ENCODE measurements at places on chromosomes 2 and 18.

- H3K27me3 ChIP-seq = peaks cover 36% of the 10 kb centered on the region
- no peaks in the 10 kb centered on the region for H3K4me1 ChIP-seq
- H3K27ac ChIP-seq = no peak overlapping the region
- no peak for DNase-seq
- H3K36me3 ChIP-seq = no peaks in the 10 kb centered on the region
- H3K4me3 ChIP-seq = no peak overlapping the region
Measured at GRCh38 chr2:113091231-113091896, 23.6 kb downstream of the IL1F10 start.

- no peak overlapping the region for H3K27ac ChIP-seq
- H3K36me3 ChIP-seq = no peaks in the 10 kb centered on the region
- peaks cover 88% of the 10 kb centered on the region for H3K27me3 ChIP-seq
- peak overlapping the region; percentile 71 for H3K4me3 ChIP-seq
Measured at GRCh38 chr2:109129356-109129920, 433 bp downstream of the SH3RF3 start.

DNA sequence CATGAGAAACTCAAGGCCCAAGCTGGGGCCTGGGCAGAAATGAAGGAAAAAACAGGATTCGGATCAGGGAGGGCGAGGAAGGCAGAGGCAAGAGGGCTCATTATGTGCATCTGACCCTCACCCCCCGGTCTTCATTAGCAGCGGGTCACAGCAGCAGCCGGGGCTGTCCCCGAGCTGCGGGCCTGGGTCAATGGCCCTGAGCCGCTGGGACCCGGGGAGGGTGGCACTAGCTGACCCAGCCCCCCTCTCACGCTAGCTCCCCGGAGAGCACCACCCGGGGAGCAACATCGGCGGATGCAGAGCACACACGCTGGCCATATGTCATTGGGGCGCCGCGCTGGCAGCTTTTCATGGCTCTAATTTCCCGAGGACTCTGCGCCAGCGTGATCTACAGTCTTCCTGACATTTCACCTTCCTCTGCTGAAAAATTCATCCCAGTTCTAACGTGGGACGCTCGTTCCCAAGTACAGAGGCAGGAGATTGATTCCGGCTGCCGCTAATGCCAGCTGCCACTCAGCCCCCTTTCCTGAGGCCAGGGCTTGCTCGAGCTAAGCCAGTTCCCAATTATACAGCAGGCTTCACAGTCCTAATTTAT is 63.7 kb downstream of the EIPR1 start:
- no peak overlapping the region for H3K27ac ChIP-seq
- no peaks in the 10 kb centered on the region for H3K4me1 ChIP-seq
- H3K4me3 ChIP-seq = no peak overlapping the region
- no peaks in the 10 kb centered on the region for H3K27me3 ChIP-seq
- no peaks in the 10 kb centered on the region for H3K36me3 ChIP-seq

DNA sequence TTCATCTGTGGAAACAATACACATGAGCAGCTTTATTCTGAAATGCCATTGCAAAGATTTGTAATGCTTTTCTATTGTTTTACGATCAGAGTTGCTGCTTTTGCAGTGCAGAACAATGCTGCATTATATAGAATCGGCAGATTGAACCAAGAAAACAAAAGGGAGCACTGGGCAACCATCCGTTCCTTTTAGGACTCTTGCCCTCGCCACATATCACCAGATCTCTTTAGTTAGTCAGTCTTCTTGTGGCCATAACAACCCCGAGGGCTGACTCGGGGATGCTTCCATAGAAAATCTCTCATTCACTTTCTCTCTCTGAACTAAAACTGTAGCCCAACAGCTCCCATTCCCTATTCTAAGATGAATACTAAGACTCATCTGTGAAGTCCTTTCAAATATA is 340.4 kb downstream of the NRXN1 start:
- H3K4me1 ChIP-seq = peaks cover 13% of the 10 kb centered on the region
- no peaks in the 10 kb centered on the region for H3K27me3 ChIP-seq
- DNase-seq = peak; percentile 50
- no peak overlapping the region for H3K27ac ChIP-seq

- no peak overlapping the region for H3K27ac ChIP-seq
- no peaks in the 10 kb centered on the region for H3K27me3 ChIP-seq
- H3K4me3 ChIP-seq = no peak overlapping the region
- no peak for DNase-seq
Measured at GRCh38 chr2:137590102-137590501, 374.2 kb upstream of the HNMT start.

GRCh38 chr2:70565039-70565731 is 11.6 kb upstream of the TGFA start:
- H3K4me1 ChIP-seq = peaks cover 24% of the 10 kb centered on the region

GRCh38 chr2:41937464-41937906 is 110.3 kb upstream of the PKDCC start:
- peak overlapping the region; percentile 85 for H3K27ac ChIP-seq
- H3K4me3 ChIP-seq = no peak overlapping the region
- H3K27me3 ChIP-seq = no peaks in the 10 kb centered on the region
- H3K4me1 ChIP-seq = peaks cover 75% of the 10 kb centered on the region
- no peaks in the 10 kb centered on the region for H3K36me3 ChIP-seq

DNA sequence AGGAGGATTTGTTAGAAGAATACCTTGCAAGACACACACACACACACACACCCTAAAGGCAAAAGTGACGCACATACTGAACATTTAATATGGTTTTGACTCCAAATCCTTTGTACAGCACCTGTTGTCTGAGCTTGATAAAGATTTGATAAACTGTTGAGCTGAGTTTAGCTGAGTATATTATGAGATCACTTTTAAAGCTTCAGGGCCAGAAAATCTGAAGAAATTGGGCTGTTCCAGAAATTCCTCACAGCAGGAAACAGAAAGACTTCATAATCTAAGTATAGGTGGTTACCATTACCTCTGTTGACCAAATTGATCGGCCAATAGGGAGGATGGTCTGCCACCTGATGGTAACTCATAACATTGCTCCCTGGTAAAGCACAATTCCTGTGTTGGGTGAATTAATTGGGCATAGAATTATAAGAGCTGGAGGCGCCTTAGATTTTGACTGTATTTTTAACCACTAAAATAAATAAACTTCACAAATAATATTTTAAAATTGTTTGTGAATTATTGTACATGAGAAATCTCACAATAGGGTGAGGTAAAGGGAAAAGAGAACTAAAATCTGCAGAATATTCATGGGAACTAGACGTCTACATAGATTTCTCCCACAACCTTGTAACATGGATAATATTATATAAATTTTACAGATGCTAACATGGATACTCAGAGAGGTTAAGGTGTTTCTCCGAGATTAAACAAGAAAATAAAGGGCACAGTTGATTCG is 21.8 kb upstream of the RPIA start:
- DNase-seq = peak; percentile 52
- H3K27me3 ChIP-seq = no peaks in the 10 kb centered on the region
- H3K27ac ChIP-seq = no peak overlapping the region
- no peaks in the 10 kb centered on the region for H3K36me3 ChIP-seq

DNA sequence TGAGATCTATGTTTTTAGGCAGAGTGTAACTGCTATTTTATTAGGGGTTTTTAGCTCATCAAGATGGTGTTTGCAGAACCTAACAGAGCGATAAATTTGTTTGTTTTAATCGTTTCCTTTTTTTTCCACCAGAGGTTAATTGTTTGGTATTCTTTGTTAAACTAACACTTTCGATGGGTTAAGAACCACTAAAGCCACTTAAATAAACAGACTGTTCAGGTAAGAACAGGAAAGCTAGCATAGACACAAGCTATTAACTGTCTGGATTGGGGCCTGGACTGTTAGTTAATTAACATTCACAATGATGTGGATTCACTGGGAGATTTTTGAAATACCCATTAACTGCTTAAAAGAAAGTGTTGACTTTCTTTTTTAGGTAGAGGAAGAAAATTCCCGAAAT is 209.0 kb upstream of the COPS8 start:
- no peak for DNase-seq
- H3K27me3 ChIP-seq = no peaks in the 10 kb centered on the region
- H3K27ac ChIP-seq = no peak overlapping the region
- H3K4me1 ChIP-seq = peaks cover 3% of the 10 kb centered on the region
- no peaks in the 10 kb centered on the region for H3K36me3 ChIP-seq
- no peak overlapping the region for H3K4me3 ChIP-seq

- peaks cover 16% of the 10 kb centered on the region for H3K4me1 ChIP-seq
- no peaks in the 10 kb centered on the region for H3K27me3 ChIP-seq
- peak overlapping the region; percentile 56 for H3K27ac ChIP-seq
- DNase-seq = peak; percentile 67
- H3K36me3 ChIP-seq = no peaks in the 10 kb centered on the region
Measured at GRCh38 chr18:79680100-79680879, 687 bp downstream of the CTDP1 start.

GRCh38 chr18:13267431-13267873 is 48.9 kb downstream of the LDLRAD4 start:
- H3K4me1 ChIP-seq = peaks cover 14% of the 10 kb centered on the region
- no peak overlapping the region for H3K27ac ChIP-seq
- H3K36me3 ChIP-seq = no peaks in the 10 kb centered on the region
- DNase-seq = no peak
- no peak overlapping the region for H3K4me3 ChIP-seq

- H3K4me1 ChIP-seq = peaks cover 13% of the 10 kb centered on the region
- H3K27ac ChIP-seq = no peak overlapping the region
- H3K27me3 ChIP-seq = no peaks in the 10 kb centered on the region
- H3K36me3 ChIP-seq = no peaks in the 10 kb centered on the region
- no peak overlapping the region for H3K4me3 ChIP-seq
Measured at GRCh38 chr18:34049511-34049910, 175.2 kb downstream of the NOL4 start.

GRCh38 chr18:48707636-48708296 is 168.9 kb downstream of the CTIF start:
- no peaks in the 10 kb centered on the region for H3K27me3 ChIP-seq
- H3K27ac ChIP-seq = no peak overlapping the region
- no peak overlapping the region for H3K4me3 ChIP-seq
- no peaks in the 10 kb centered on the region for H3K36me3 ChIP-seq

- DNase-seq = no peak
- H3K4me3 ChIP-seq = no peak overlapping the region
- H3K36me3 ChIP-seq = no peaks in the 10 kb centered on the region
- no peaks in the 10 kb centered on the region for H3K27me3 ChIP-seq
- no peak overlapping the region for H3K27ac ChIP-seq
Measured at GRCh38 chr2:133498662-133499585, 69.3 kb downstream of the NCKAP5 start.

DNA sequence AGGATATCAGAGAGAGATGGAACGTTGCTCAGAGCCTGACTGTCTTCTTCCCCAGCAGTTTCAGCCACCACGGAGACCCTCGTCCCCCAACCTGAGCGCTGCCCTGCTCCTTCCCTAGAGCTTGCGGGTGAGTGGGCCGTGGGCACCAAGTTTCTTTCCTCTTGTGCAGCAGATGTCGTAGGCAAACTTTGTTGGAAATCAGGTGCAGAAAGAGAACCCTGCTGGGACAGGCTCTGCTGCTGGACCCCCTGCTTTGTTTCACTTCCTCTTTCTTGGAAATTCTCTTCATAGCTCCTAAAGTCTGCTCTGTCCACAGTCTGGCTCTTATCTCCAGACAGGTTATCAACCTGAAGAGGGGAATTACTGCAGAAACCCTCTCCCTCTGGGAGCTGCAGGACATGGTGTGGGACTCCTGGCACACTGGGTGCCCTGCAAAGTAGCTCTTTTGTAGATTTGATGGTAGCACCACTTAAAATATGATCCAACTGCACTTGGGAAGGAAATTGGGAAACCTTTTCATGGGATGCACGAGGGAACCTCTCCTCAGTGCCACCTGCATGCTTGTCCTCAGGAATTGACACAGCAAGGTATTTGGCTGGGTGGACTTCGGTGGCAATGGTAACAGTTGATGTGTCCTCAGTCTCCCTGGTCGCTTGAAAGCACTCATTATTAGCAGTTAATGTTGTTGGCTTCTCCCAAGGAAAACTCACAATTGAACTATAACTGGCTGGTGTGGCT is 92.2 kb downstream of the ALPK2 start:
- no peaks in the 10 kb centered on the region for H3K36me3 ChIP-seq
- no peak for DNase-seq
- no peaks in the 10 kb centered on the region for H3K27me3 ChIP-seq
- no peak overlapping the region for H3K4me3 ChIP-seq
- no peaks in the 10 kb centered on the region for H3K4me1 ChIP-seq

GRCh38 chr2:134663451-134664450 is 55.0 kb downstream of the TMEM163 start:
- H3K27me3 ChIP-seq = no peaks in the 10 kb centered on the region
- no peaks in the 10 kb centered on the region for H3K36me3 ChIP-seq
- H3K27ac ChIP-seq = no peak overlapping the region
- no peak overlapping the region for H3K4me3 ChIP-seq
- H3K4me1 ChIP-seq = no peaks in the 10 kb centered on the region
- DNase-seq = no peak

GRCh38 chr18:45046228-45046627 is 365.5 kb downstream of the SETBP1 start:
- no peak overlapping the region for H3K4me3 ChIP-seq
- no peak overlapping the region for H3K27ac ChIP-seq
- no peaks in the 10 kb centered on the region for H3K36me3 ChIP-seq
- H3K4me1 ChIP-seq = no peaks in the 10 kb centered on the region
- no peaks in the 10 kb centered on the region for H3K27me3 ChIP-seq

- no peak for DNase-seq
- no peaks in the 10 kb centered on the region for H3K4me1 ChIP-seq
- H3K36me3 ChIP-seq = no peaks in the 10 kb centered on the region
- no peak overlapping the region for H3K27ac ChIP-seq
- no peaks in the 10 kb centered on the region for H3K27me3 ChIP-seq
Measured at GRCh38 chr18:849021-849420, 37.0 kb upstream of the YES1 start.

DNA sequence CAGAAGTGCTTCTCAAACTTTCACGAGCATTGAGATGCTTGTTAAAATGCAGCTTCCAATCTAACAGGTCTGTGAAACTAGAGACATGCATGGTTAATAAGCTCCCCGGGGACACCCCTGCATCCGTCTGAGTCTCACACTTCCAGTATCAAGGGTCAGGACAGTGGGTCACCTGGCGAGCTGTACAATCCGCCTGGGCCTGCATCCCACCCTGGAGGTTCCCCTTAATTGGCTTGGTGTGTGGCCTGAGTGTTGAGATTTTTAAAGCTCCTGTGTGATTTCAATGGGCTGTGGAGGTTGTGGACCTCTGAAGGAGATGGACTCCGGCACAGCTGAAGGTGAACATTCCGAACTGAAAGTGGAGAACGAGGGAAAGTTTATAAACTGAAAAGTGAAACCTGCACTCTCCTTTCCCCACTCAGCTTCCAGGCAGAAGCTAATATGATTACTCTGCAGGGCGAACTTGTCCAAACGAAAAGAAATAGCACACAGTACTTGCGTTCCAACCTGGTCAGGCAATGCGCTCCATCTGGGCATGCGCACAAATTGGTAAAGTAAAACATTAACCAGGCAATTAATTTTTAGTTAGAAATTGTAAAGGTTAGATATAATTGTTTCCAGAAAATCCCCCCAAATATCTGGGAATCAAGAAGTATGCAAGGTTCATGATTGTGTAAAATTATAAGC is 191.7 kb upstream of the ALKAL2 start:
- no peaks in the 10 kb centered on the region for H3K36me3 ChIP-seq
- H3K27ac ChIP-seq = no peak overlapping the region
- H3K27me3 ChIP-seq = no peaks in the 10 kb centered on the region
- no peak for DNase-seq

All from neural progenitor cell (in vitro differentiated cells).